ENCODE measurements at places on chromosomes 7 and 10.

GRCh38 chr7:51209426-51209825, 107.2 kb downstream of the COBL start:
- no peak for DNase-seq

GRCh38 chr10:58531084-58531695, 18.5 kb downstream of the BICC1 start:
- DNase-seq, result peak; percentile 76

- DNase-seq, result no peak
These were observed 11.1 kb downstream of the GIMAP8 start for GRCh38 chr7:150461520-150461919.

DNA sequence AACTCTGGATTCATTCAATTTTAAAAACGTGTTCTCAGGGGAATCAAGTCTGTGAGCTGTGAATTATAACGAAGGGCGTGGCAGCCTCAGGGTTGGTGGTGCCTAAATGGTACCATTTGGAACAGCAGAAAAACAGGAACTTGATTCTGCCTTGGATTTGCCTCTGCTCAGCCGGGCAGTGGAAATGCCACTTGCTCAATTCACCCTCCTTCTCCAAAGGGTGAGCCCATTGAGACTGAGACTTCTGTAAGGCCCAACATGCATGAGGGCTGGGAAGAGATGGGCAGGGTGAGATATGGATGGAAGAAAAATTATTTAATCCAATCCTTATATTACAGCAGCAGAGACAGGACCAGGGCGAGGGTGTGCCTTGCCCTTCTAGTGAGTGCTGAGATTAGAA, 107.1 kb upstream of the HABP2 start:
- DNase-seq, result no peak

GRCh38 chr10:28929942-28930341, 252.6 kb downstream of the BAMBI start:
- DNase-seq, result no peak

GRCh38 chr7:33793616-33794015, 111.7 kb upstream of the BMPER start:
- DNase-seq, result no peak

All from fibroblast of skin of right biceps (primary cell).